ENCODE measurements at places on chromosomes 7 and 10.
A peak's percentile ranks its signal among the peaks of the same experiment; 100 is the strongest.

DNA sequence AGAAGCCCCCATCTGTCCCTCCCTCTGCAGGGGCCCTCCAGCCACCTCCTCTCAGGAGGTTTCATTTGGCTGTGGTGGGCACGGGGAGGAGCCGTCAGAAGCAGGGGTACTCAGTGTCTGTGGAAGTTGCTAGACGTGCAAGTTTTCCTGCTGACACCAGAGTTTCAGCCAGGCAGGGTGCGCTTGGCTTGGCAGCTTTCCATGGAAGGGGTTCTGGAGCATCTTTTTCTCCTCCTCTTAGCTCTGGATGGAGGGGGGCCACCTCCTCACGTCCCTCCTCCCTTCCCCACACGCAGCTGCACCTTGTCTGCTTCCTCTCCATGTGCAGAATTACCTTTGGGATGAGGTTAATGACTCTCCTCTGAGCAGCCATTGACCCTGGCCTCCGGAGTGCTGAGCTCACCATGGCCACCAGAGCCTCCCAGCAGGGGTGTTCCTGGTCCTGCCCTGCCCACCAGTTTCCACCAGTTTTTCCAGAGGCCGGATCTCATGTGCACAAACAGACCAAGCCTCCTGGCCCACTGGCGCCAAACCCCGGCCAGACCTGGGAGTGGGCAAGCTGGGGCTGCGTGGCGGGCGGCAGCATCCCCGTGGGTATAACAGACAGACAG is 579.8 kb upstream of the FOXK1 start:
- no peak for DNase-seq

- peak; percentile 16 for DNase-seq
These were observed 34.1 kb upstream of the MKI67 start for GRCh38 chr10:128160297-128160711.

DNA sequence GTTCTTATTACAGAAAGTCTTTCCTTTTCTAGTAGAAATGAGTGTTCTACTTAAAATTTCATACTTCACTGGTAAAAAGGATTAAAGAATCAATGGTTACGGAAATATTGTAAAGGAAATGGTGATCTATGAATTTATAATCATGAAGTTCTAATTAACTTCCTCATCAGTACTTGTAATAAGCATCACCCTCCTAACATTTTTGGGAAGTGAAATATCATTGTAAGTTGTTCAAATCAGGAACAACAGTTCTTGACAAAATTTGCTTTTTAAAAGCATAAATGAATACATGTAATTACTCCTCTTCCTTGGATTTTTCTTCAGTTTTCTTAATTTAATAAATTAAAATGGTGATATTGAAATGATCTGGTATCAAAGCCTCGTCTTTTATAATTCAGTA is 5.6 kb upstream of the PCGF5 start:
- no peak for DNase-seq

DNA sequence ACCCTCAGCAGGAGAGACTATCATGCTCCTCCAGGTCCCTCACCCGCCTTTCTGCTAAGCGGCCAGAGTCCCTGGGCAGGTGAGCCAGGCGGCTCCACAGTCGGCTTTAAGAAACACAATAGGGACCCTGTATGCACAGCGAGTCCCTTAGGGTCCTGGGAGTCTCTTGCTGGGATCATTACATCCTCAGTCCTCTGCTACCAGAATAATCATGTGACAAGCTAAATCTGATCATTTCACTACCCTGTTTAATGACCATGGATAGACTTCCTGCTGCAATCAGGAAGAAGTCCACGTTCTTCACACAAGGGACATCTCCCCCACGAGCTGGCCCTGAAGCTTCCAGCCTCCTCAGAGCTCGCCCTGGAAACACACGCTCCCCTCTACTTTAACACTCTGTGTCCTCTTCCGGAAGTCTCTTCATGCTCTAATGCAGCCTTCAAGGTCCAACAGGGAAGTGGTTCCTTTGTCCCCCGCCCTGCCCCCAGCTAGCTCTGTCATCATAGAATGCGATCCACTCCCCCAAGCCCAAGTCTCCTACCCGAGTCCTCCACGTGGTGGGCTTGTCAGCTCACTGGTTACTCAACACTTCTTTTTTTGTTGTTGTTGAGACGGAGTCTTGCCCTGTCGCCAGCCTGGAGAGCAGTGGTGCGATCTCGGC is 101.5 kb downstream of the RNF216 start:
- DNase-seq: peak; percentile 93

GRCh38 chr10:27344568-27345454 is 104.2 kb upstream of the ACBD5 start:
- no peak for DNase-seq

- DNase-seq: peak; percentile 42
These were observed 7.2 kb upstream of the PSAP start for GRCh38 chr10:71857934-71858890.

- DNase-seq: no peak
These were observed 59.7 kb downstream of the DNAJB6 start for GRCh38 chr7:157396316-157397035.

DNA sequence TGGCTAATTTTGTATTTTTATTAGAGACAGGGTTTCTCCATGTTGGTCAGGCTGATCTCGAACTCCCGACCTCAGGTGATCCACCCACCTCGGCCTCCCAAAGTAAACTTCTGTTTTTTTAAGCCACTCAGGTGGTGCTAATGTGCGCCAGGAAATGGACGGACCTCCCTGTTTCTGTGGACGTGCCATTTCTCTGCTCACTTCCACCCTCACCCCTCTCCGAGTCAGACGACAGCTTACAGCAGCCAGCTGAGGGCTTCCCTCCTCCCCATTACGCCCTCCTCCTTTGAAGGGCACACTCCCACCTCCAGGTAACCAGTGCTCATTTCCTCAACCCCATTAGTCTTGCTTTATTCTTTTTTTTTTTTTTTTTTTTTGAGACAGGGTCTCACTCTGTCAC is 41.7 kb upstream of the EZH2 start:
- no peak for DNase-seq

GRCh38 chr7:134662166-134662870 is 15.7 kb downstream of the BPGM start:
- no peak for DNase-seq

DNA sequence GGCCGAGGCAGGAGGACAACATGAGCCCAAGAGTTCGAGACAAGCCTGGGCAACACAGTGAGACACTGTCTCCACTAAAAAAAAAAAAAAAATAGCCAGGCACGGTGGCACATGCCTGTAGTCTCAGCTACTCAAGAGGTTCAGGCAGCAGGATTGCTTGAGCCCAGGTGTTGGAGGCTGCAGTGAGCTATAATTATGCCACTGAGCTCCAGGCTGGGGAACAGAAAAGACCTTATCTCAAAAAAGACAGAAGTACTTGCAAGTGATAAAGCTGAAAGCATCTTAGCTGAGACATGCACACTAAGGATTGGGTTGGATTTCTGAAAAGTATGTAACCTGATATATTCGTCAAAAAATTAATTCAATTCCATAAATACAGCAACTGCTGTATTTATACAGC is 68.4 kb downstream of the PPP1R3C start:
- DNase-seq: no peak
